B cell (primary cell): ENCODE measurements at places on chromosomes 1 and 21. TPM values are rescaled to one million over a fixed set of nuclear protein-coding genes. Genes with fewer than 3 reads are reported as not detected.
A peak's percentile ranks its signal among the peaks of the same experiment; 100 is the strongest.

DNA sequence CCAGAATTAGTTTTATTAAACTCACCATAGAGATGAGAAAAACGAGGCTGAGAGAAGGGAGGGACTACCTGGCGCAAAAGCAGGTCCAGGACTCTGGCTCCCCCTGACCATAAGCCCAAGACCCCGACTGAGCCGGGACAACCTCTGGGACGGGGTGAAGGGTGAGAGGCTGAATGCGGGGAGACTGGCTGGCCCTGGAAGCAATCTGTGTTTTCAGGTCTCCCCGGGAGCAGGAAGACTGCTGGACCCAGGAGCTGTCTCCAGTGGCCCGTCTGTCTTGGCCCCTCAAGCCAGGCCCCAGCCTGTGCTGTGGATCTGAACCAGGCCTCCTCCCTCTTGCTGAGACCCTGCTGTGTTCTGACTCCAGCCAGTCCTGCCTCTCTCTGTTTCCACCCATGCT lies 240.8 kb downstream of the TRABD2B start:
- no peak for DNase-seq
- H3K36me3 ChIP-seq = no peaks in the 10 kb centered on the region
- H3K4me3 ChIP-seq = no peak overlapping the region
- no peaks in the 10 kb centered on the region for H3K4me1 ChIP-seq
- no peak overlapping the region for H3K27ac ChIP-seq
- no peaks in the 10 kb centered on the region for H3K27me3 ChIP-seq

- H3K27ac ChIP-seq = no peak overlapping the region
- H3K4me3 ChIP-seq = no peak overlapping the region
- no peaks in the 10 kb centered on the region for H3K4me1 ChIP-seq
- no peaks in the 10 kb centered on the region for H3K36me3 ChIP-seq
- H3K27me3 ChIP-seq = no peaks in the 10 kb centered on the region
- no peak for DNase-seq
These were observed 68.9 kb upstream of the TSPAN2 start for GRCh38 chr1:115158181-115158580.

DNA sequence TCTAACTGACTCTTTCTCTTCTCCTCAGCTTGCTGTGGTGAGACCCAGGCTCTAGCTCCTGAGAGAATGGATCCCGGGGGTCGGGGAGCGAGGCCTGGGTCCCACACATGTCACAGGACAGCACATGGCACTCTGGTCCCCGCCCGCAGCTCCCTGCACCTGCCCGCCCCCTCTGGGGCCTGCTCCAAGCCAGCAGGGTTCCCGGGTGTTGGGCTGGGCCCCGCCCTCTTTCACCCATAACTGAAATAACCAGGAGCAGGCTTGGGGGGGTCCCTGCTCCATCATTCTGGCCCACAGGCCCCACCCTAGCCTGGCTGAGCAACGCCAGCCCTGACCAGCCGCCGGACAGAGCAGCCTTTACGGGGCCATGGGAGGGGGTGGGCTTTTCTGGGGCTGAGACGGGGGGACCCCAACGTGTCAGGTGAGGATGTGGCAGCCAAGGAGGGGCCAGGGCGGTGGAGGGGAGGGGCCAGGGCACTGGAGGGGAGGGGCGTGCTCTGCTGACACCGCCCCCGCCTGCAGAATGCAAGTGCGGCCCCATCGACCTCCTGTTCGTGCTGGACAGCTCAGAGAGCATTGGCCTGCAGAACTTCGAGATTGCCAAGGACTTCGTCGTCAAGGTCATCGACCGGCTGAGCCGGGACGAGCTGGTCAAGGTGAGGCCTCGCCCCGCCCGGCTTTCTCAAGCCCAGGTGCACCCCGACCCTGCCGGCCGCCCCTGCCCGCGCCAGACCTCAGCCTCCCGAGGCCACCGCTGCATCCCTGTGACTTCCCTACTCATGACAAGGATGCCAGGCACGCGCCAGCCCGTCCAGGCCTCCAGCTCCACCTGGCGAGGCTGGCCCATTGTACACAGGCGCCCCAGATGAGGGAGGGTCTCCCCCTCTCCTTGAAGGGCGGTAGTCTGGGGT lies 19.4 kb downstream of the COL6A1 start:
- H3K4me3 ChIP-seq = no peak overlapping the region
- no peaks in the 10 kb centered on the region for H3K27me3 ChIP-seq
- no peaks in the 10 kb centered on the region for H3K36me3 ChIP-seq
- no peak overlapping the region for H3K27ac ChIP-seq

GRCh38 chr1:61058483-61059245 lies 23.7 kb upstream of the NFIA start:
- H3K4me3 ChIP-seq = no peak overlapping the region
- DNase-seq = no peak
- peaks cover 48% of the 10 kb centered on the region for H3K27me3 ChIP-seq

DNA sequence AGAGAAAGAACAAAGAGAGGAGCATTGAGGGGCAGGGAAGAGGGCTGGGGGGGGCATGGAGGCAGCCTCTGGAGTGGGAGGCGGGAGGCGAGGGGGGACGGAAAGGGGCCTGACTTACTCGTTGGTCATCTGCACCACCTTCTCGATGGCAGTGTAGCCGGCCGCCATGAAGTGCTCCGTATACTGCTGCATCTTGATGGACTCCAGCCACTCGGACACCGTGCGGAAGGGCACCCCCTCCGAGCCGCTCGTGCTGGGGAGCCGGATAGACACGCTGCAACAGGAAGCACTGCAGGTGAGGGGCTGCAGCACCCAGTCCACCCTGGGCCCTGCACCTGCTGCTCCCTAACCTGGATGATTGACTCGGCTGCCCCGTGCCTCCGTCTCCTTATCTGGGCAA lies 26.6 kb downstream of the EPHA2 start:
- no peaks in the 10 kb centered on the region for H3K27me3 ChIP-seq
- no peak overlapping the region for H3K27ac ChIP-seq
- no peaks in the 10 kb centered on the region for H3K36me3 ChIP-seq
- H3K4me1 ChIP-seq = no peaks in the 10 kb centered on the region
- DNase-seq = no peak

DNA sequence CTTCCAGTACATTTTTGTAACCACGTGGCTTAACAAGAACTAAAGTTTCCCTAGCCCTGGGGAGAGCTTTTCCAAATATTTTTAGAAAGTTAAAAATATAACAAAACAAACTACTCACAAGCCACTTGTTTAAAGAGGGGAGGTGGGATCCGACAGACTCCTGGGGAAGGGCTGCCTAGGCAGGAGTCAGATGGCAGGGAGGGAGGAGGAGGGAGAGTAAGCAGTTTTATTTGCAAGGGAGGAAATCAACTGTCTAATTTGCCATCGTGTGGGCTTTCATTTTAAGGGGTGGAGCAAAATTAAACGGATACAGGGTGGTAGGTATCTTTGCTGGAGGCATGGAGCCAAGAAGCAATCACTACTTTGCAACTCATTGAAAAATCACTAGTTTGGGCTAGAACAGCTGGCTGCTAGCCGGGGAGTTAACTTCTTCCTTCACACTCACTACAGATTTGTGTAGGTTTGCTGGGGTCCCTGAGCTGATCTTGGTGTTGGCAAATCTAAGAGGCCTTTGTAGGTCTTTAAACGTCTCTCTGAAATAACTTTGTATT lies 8.8 kb downstream of the BARHL2 start:
- H3K4me3 ChIP-seq = no peak overlapping the region
- peaks cover 12% of the 10 kb centered on the region for H3K4me1 ChIP-seq
- H3K36me3 ChIP-seq = no peaks in the 10 kb centered on the region
- H3K27me3 ChIP-seq = peaks cover 86% of the 10 kb centered on the region
- no peak overlapping the region for H3K27ac ChIP-seq

- no peaks in the 10 kb centered on the region for H3K36me3 ChIP-seq
- H3K4me3 ChIP-seq = no peak overlapping the region
- peaks cover 8% of the 10 kb centered on the region for H3K27me3 ChIP-seq
- H3K4me1 ChIP-seq = no peaks in the 10 kb centered on the region
These were observed 18.1 kb upstream of the POFUT2 start for GRCh38 chr21:45305836-45306235.

- peaks cover 34% of the 10 kb centered on the region for H3K4me1 ChIP-seq
- peaks cover 21% of the 10 kb centered on the region for H3K36me3 ChIP-seq
- peak; percentile 56 for DNase-seq
- H3K27me3 ChIP-seq = no peaks in the 10 kb centered on the region
These were observed 3.6 kb downstream of the BEST4 start for GRCh38 chr1:44784094-44785028.

- peaks cover 100% of the 10 kb centered on the region for H3K4me1 ChIP-seq
- H3K36me3 ChIP-seq = peaks cover 1% of the 10 kb centered on the region
- peak overlapping the region; percentile 39 for H3K4me3 ChIP-seq
- no peak for DNase-seq
- no peaks in the 10 kb centered on the region for H3K27me3 ChIP-seq
- peak overlapping the region; percentile 99 for H3K27ac ChIP-seq
These were observed 10.8 kb downstream of the MCL1 start for GRCh38 chr1:150568594-150568966.

- no peaks in the 10 kb centered on the region for H3K36me3 ChIP-seq
- H3K4me3 ChIP-seq = no peak overlapping the region
- no peak for DNase-seq
- no peak overlapping the region for H3K27ac ChIP-seq
- no peaks in the 10 kb centered on the region for H3K4me1 ChIP-seq
These were observed 61.0 kb downstream of the ATP5PO start for GRCh38 chr21:33854604-33855003.

DNA sequence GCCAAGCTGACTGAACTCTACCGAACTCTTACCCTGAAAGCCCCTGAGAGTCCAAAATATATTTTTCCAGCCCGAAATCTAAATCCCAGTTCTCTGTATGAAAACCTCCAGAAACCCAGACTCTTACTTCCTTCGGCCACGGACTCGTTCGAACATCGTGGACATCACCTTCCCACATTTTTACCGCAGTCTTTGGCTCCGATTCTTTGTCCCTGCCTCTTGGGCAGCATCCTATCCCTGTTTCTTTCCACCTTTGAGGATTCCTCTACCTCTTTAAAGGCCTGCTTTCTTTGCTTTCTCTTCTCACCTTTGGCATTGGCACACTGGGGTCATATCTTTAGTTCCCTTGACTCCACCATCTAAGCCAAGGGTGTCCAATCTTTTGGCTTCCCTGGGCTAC lies 932 bp upstream of the USP24 start:
- no peaks in the 10 kb centered on the region for H3K36me3 ChIP-seq
- peak overlapping the region; percentile 95 for H3K27ac ChIP-seq
- DNase-seq = no peak

DNA sequence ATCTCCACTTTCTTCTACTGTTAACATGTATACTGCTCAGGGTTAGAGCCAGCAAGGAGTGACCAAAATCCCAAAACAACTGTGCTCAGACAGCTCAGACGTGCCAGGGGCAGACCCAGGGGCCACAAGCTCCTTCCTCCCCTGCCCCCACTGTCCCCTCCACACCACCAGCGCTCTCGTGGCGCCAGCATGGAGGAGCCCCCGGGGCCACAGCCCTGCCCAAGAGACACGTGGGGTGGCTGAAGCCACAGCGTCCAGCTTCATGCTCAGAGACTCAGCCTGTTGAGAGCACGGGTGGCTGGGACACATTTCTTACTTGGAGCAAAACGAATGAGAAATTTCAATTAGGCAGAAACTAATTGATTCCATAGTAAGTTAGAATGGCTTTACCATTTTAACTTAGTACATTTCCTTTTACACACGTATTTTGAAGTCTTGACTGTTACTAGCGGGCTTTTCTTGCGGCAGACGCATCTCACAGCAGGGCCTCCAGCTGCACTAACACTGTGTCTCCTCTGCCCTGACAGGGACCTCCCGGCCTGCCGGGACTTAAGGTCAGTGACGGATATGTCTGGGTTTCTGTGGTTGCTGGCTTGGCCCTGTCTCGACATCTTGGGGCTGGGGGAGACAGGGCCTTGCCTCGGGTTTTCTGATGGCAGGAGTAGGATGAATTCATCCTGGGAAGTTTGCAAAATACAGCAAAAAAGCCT lies 54.2 kb downstream of the SLC19A1 start:
- H3K27me3 ChIP-seq = no peaks in the 10 kb centered on the region
- no peaks in the 10 kb centered on the region for H3K36me3 ChIP-seq

- peaks cover 3% of the 10 kb centered on the region for H3K27me3 ChIP-seq
- H3K4me3 ChIP-seq = no peak overlapping the region
- DNase-seq = no peak
- H3K36me3 ChIP-seq = no peaks in the 10 kb centered on the region
These were observed 61.7 kb downstream of the LGR6 start for GRCh38 chr1:202255343-202255742.

- no peak for DNase-seq
- no peaks in the 10 kb centered on the region for H3K4me1 ChIP-seq
- H3K27me3 ChIP-seq = no peaks in the 10 kb centered on the region
- H3K4me3 ChIP-seq = no peak overlapping the region
- no peak overlapping the region for H3K27ac ChIP-seq
These were observed 217.0 kb upstream of the PKN2 start for GRCh38 chr1:88466899-88467580.

DNA sequence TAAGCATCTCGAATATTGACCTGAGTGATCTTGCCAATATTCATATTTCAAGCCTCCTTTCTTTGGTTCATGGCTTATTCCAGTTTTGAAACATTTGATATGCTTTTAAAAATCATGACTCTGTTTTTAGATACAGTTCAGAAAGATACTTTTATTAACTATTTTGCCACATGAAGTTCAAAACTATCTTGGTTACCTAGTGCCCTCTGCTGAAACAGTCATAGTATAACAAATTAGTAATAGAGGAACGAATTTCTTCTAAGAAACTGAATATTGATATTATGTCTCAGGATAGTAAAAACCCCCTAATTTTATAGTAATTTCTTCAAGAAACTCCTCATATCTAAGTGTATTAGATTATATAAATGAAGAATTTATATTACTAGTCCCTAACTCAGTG lies 52.6 kb upstream of the RC3H1 start:
- H3K4me3 ChIP-seq = no peak overlapping the region
- no peaks in the 10 kb centered on the region for H3K36me3 ChIP-seq
- no peaks in the 10 kb centered on the region for H3K27me3 ChIP-seq
- H3K4me1 ChIP-seq = no peaks in the 10 kb centered on the region
- DNase-seq = no peak

- no peaks in the 10 kb centered on the region for H3K27me3 ChIP-seq
- DNase-seq = peak; percentile 77
- peak within 1 kb of the TSS; percentile 48 for H3K4me3 ChIP-seq
- H3K27ac ChIP-seq = peak within 1 kb of the TSS; percentile 78
- peaks cover 2% of the 10 kb centered on the region for H3K36me3 ChIP-seq
These were observed at the start of gene CCDC28B for GRCh38 chr1:32200226-32201010. Gene CCDC28B (plus strand): TSS chr1:32200595. CDS start chr1:32201936, 1,341 bp downstream.

GRCh38 chr1:14742181-14742980 lies 143.9 kb downstream of the KAZN start:
- DNase-seq = no peak
- no peak overlapping the region for H3K4me3 ChIP-seq
- H3K27me3 ChIP-seq = peaks cover 20% of the 10 kb centered on the region
- H3K27ac ChIP-seq = no peak overlapping the region
- H3K36me3 ChIP-seq = no peaks in the 10 kb centered on the region
- H3K4me1 ChIP-seq = no peaks in the 10 kb centered on the region

DNA sequence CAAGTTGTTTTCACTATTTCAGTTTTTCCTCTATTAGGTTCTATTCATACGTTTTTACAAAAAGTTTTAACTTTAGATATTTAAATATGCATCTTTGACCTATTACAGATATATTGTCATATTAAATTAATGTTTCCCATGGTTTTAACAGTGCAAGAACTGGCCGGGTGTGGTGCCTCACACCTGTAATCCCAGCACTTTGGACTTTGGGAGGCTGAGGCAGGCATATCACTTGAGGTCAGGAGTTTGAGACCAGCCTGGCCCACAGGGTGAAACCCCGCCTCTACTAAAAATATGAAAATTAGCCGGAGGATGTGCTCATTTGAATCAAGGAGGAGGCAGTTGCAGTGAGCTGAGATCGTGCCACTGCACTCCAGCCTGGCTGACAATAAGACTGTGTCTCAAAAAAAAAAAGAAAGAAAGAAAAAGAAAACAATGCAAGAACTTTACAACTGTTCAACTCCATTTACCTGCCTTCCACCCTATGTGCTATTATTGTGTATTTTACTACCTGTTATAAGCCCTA lies 19.8 kb upstream of the TINAGL1 start:
- H3K36me3 ChIP-seq = no peaks in the 10 kb centered on the region
- no peaks in the 10 kb centered on the region for H3K27me3 ChIP-seq
- DNase-seq = no peak

OR10J1 gene
- total RNA-seq = not detected in 2 replicates

TRABD2B gene
- total RNA-seq = not detected in 2 replicates

THEMIS2 gene
- 221 and 230 TPM in 2 replicates for total RNA-seq

C8B gene
- total RNA-seq = not detected in 2 replicates

SPOCD1 gene
- total RNA-seq = not detected in 2 replicates

MYOG gene
- not detected in 2 replicates for total RNA-seq
